ENCODE measurements at places on chromosomes 4 and X.

- no peak for DNase-seq
These were observed 647.3 kb upstream of the DIPK2B start for GRCh38 chrX:45847961-45848360.

- DNase-seq = no peak
These were observed 250.8 kb upstream of the SFRP2 start for GRCh38 chr4:154039435-154040343.

DNA sequence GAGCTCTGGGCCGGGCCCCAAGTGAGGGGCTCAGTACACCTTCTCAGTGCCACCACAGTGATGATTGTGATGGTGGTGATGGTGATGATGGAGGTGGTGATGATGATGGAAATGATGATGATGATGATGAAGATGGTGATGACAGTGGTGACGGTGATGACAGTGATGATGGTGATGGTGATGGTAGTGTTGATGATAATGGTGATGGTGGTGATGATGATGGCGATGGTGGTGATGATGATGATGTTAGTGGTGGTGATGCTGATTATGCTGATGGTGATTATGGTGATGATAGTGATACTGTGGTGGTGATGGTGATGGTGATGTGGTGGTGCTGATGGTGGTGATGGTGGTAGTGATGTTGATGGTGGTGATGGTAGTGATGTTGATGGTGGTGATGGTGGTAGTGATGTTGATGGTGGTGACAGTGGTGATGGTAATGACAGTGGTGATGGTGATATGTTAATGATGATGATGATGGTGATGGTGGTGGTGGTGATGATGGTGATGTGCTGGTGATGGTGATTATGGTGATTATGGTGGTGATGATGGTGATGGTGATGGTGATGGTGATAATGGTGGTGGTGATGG, 29.9 kb downstream of the HMX1 start:
- no peak for DNase-seq

DNA sequence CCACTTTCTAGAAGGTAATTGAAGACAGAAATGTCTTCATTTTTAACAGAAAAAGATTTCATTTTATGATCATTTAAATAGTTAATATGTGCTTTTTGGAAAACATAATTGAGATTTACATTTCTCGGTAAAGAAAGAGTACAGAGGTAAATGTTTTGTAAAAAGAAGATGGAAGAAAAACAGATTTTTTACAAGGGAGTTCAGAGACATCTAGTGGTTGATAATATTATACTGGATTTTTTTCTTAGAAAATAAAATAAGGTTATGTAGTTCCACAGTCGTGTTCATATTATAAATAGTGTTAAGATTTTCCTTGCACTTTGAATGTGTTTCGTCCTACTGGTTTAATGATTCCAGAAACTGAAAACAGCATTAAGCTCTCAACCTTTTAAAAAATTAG, 60.6 kb downstream of the SMARCA1 start:
- no peak for DNase-seq

GRCh38 chr4:128682942-128683666, 126.4 kb upstream of the JADE1 start:
- no peak for DNase-seq

- no peak for DNase-seq
These were observed 49.5 kb downstream of the STX18 start for GRCh38 chr4:4492161-4492847.

GRCh38 chr4:168831585-168831918, 178.5 kb downstream of the CBR4 start:
- no peak for DNase-seq

GRCh38 chr4:20592663-20593062, 107.6 kb upstream of the PACRGL start:
- no peak for DNase-seq

DNA sequence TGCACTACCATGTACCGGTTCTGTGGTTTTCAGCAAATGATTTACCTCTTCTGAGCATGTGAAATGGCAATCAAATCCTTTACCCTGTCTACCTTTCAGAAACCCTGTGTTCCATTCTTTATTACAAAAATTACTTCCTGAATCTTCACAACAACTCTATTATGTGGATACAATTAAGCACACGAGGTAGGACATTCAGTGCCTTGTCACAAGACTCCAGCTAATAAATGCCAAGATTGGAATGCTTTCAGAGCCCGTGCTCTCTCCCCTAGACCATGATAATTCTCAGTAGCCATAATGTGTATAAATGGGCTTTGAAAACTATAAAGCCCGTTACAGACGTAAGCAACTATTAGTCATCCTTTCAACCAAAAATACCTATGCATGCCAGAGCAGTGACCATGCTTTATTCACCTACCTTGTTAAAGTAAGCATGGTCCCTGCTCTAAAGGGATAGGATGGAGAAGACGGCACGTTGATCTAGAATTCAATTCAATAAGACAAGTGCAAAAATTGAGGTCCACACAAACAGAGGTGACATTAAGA, 2.4 kb downstream of the RXFP1 start:
- no peak for DNase-seq

GRCh38 chrX:47278691-47279090, 45.9 kb downstream of the USP11 start:
- DNase-seq = no peak

DNA sequence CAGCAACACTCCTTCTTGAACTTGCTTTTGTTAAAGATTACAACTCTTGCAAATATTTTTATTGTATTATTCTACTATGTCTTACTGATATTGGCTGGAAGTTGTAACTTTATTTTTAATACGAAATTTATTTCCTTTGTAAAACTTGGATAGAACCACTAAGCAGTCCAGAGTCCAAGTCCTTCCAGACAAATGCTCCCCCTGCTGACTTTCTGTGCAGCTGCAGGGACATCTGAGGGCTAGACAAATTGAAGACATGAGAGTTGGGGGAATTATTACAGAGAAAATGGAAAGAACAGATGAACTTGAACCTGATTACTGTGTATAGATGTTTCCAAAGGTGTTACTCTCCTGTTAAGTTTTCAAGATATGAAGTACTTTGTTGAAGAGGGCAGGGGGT, 238.8 kb downstream of the GRIA3 start:
- no peak for DNase-seq

DNA sequence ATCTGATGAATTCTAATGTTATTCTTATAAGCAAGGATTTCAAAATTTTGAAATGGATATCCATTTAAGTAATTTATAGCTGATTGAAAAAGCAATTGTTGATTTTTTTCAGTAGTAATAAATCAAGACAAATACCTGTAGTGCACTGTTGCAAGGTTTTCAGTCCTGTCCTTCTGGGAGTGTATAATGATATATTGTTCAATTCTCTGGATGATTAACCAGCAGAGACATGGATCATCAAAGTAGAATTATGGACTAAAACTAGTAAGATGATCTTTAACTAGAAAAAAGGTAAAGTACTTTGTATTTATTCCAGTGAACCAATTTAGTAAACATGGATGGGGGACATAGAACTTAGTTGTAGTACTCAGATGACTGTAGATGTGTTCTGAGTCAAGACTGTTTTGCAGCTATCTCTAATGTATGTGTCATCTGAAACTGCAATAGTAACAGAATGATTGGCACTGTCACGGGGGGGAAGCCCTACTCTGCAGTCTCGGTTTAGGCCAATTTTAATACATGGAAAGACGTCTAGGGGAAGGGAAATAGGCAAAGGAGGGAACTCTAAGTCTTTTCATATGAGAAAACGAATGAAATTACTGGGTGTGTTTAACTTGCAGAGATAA, 121.9 kb downstream of the GLRA3 start:
- DNase-seq = no peak
